Bronchial epithelial cell (primary cell): ENCODE measurements at places on chromosomes 3 and 15.

DNA sequence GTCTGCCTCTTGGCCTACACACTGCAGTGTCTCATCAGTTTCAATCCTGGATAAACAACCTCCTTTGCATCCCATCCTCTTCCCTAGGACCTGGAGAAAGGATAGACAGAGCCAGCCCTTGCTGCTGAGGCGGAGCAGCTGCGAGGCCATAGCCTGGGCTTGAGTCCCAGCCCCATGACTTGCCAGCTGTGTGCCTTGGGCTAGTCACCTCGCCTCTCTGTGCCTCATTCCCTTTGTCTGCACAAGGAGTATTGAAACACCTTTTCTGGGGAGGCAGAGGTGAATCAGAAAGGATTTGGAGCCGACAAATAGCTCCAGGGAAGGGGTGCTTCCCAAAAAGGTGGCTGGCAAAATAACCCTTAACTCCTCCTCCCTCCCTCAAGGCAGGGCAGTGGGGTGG lies 65.0 kb upstream of the SLC6A1 start:
- peak; percentile 58 for DNase-seq

- no peak for DNase-seq
Observed at GRCh38 chr3:195188426-195188927, 82.5 kb downstream of the XXYLT1 start.

GRCh38 chr3:189689625-189690024 lies 58.4 kb downstream of the TP63 start:
- peak; percentile 80 for DNase-seq

DNA sequence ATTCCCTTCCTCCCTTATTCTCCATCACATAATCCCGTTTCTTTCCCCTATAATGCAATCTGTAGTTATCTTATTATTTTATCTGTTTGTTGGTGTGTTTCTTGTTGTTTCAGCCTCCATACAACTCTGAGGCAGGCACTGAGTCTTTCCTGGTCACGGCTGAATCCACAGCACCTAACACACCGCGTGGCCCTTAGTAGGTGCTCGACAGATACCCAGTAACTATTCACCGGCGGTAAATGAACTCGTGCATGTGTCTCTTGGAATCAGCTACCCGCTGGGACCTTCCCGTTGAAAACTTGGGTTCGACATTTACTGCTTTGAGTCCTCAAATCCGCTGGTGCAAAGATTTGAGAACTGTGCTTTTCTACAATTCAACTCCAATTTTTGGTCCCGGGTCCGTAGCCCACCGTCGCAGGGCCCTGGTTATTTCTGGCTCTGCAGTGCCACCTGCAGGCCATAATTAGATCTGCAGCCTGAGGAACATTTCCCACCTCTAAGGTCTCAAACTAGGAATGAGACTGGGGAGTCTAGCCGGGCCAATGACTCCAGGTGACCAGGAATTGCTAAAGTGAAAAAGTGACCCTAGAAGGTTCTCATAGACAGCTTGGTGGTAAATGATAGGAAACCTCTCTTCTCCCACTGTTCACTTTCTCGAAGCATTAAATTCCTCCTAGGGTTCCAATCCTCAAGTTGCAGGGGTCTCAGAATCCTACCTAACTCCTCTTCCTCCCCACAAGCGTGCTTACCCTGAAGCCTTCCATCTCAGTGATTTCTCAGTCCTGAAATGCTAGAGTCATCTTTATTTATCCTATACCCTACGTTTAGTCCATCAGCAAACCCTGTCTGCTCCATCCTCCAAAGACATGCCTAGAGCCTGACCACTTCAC lies 40.0 kb upstream of the TRH start:
- peak; percentile 23 for DNase-seq

- DNase-seq = peak; percentile 72
Observed at GRCh38 chr15:76075046-76075445, 15.3 kb downstream of the TMEM266 start.

DNA sequence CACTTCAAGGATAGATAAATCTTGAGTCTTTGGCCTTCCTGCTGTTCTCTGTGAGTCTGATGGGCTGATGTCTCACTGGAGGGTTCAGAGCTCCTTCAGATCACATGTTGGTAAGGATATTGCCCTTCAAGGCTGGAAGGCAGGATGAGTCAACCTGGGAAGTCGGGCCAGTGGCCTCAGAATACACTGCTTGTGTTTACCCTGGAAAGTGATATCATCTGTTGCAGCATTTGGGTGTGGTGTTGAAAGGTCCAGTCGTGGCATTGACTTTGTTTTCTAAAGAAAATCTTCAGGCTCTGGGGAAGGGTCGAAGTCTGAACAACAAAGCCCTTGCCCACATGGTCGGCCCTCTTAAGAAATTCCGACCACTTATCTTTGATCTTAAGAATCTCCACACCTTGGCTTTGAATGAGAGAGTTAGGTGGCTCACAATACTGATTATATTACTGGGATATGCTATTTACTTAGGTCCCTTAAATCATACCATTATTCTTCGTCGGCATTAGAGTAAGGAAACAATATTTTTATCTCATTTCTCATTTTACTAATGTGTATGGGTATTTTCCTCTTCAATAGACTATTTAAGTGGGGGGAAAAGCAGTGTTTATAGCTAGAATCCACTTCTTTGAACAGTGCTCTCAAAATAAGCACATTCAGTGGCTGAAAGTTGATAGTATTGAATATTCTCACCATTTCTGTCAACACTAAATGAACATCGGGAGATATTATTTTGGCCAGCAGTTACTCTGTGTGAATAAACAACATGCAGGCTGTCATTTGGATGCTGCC lies 303.9 kb upstream of the RASGRP1 start:
- peak; percentile 97 for DNase-seq

DNA sequence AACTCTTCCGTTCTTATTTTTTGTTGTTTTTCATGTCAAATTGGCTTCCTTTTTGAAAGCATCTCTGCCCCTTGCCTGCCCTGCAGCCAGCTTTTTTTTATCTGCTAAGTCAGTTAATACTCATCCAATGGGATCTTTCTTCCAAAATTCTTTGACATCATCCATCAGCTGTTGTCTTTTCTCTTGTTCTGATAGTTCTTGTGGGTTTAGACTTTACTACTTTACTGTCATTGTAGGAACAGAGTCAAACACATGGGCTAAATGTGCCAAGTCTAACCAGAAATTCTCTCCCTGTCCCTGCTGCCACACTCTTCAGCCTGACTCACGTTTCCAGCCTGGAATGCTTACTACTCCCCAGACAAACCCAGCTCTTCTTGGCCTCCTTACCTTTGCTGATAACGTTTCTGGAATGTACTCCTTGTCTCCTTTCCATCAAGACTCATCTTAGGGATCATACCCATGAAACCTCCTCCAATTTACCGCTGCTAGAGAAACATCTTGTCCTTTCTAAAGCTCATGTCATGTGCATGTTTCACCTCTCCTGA lies 10.7 kb upstream of the VPS8 start:
- DNase-seq = no peak

GRCh38 chr3:143119974-143120715 lies 574 bp downstream of the CHST2 start:
- no peak for DNase-seq

DNA sequence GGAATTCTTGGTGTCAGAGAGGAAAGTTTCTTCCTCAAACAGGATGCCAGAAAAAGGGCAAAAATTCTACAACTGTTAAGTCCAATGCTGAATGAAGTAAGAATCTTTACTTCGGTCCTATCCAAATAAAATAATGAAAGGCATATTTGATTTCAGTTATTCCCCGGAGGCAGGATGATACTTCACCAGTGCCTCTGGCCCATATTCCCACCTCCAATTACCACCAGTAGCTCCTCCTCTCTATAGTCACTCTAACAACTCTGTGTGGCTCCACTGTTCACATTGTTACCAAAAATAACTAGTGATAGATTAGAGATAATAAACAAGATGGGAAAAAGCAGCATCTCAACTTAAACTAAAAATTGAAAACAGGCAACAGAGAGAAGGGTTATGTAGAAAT lies 20.7 kb downstream of the MAP1A start:
- no peak for DNase-seq

- DNase-seq = no peak
Observed at GRCh38 chr3:29919571-29919970, 638.7 kb downstream of the RBMS3 start.

- peak; percentile 46 for DNase-seq
Observed at GRCh38 chr3:86993704-86994103, 2.8 kb upstream of the VGLL3 start.

- DNase-seq = no peak
Observed at GRCh38 chr3:145639875-145640274, 521.1 kb downstream of the PLOD2 start.
